ENCODE measurements at places on chromosomes 5 and 9.
A peak's percentile ranks its signal among the peaks of the same experiment; 100 is the strongest.

GRCh38 chr9:86946201-86947145, 833 bp downstream of the GAS1 start:
- no peak for DNase-seq

DNA sequence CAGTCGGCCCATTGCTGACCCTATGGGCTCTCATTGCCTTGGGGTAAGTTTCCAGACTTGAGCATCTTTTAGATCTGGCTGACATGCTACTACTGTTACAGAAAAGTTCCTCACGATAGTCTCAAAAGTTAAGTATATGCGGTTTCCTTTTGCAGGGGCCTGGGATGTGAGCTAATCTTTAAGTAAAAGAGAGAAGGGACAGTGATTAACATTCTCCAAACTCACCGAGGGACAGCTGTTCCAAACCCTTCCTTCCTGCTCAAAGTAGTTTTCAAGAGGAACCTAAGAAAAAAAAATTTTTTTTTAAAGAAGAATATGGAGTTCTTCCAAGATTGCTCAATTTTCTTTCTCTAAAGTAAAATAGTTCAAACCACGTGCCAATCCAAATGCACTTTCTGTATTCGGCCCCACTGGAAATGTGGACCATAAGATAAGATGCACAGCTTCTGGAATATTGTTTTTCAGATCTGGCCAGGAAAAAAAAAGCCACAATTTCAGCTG, 168.0 kb upstream of the SPRY4 start:
- no peak for DNase-seq

DNA sequence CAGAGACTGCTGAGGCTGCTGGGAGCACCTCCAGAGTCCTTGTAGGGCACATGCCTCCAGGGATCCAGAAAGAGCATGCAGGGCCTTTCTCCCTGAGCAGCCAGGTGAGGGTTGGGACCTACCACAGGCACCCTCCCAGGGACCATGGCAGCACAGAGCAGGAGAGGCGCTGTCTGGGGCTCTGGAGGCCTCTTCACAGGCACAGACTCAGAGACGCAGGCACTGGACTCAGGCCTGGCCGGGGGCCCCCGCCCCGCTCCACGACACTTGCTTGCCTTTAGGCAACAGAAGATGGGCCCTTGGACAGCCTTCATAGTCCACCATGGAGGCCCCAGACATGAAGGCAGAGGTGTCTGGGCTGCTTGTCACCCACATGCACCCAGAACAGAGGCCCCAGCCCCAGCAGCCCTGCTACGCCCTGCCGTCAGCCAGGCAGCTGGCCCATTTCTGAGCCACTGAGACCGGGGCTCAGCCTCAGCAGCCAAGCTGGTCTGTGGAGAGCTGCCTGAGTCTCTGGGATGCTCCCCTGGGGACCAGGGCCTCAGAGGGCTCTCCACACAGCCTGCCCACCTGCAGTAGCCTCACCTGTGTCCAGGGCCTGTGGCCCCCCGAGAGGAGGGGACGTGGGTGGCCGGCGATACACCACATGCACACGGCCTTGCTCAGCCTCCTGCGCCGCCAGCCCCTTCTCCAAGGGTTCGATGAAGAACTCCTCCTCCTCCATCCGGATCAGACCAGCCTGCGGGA, 72.8 kb downstream of the ADAMTS2 start:
- DNase-seq, result no peak

- DNase-seq, result no peak
Observed at GRCh38 chr9:69674716-69675438, 2.7 kb upstream of the APBA1 start.

- no peak for DNase-seq
Observed at GRCh38 chr5:122073864-122074263, 4.2 kb downstream of the LOX start.

DNA sequence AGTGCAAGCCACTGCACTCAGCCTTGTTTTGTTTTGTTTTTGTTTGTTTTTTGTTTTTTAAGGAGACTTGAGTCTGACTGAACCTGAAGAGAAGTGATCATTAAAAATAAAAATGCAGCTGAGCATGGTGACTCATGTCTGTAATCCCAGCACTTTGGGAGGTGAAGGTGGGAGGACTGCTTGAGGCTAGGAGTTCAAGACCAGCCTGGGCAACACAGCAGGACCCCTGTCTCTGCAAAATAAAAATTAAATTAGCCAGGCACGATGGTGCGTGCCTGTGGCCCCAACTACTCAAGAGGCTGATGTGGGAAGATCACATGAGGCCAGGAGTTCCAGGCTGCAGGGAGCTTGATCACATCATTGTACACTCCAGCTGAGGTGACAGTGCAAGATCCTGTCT, 6.2 kb downstream of the SLC1A1 start:
- DNase-seq, result no peak

- peak; percentile 58 for DNase-seq
Observed at GRCh38 chr5:138967791-138968448, 92.8 kb upstream of the LRRTM2 start.

DNA sequence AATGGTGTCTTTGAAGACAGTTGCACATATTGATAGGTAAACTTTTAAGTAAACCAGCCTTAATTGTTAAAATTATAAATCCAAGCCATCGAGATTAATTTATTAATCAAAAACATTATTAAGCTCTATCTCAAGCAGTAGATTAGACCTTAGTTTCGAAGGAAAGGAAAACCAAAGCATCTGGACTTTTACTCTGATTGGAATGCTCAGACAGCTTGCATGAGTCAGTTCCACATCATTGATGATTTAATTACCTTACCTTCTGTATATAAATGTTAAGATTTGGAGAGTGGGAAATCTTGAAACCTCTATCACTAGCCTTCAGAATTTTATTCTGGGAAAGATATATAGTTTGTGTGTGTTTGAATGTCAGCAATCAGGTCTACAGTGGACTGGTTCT, 23.9 kb downstream of the DCP2 start:
- DNase-seq, result no peak

DNA sequence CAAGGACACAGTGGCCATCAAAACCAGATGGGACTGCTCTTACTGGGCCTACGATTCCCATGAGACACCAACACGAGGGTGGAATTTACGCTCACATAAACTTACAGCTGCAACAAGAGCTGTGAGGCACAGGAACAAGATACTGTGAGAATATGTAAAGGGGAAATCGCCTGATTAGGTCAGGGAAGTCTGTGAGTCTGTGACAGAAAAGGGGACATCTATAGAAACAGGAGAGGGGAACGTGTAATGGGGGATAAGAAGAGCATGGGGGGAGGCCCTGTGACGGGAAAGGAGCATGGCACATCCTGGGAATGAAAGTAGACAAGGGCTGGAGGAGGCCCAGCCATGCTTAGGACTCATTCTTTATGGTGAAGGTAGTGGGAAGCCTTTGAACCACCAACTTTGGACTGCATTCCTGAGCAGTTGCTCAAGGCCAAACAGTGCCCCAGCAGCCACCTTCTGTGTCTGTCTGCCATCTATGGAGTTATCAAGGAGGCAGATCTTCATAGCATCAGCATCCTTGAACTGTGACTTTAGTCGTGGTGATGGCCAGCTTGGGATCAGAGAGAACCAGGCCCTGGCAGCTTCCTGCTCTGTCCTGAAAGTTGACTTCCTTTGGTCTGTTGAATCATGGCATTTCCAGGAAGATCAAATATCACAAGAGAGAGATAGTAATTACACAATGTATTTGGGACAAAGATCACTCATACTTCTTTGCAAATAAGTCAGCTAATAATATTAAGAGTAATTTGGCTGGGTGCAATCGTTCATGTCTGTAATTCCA, 87.9 kb upstream of the FAM169A start:
- no peak for DNase-seq

DNA sequence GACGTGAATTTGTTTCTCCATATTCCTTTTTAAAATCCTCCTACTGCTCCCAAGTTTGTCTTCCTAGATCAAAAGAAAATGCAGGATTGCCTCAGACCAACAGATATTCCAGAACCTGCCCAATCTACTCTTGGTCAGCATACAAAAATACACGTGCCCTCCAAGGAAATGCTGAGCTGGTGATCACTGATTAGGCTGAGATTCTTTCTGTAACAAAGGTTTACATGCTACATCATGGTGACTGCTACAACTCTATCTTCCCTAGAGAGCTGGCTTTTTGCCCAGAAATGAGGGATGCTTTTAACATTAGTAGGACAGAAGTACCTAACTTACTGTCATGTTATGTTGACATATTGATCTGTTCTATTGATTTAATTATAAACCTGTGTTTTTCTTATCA, 35.5 kb downstream of the OR2Y1 start:
- DNase-seq, result no peak

DNA sequence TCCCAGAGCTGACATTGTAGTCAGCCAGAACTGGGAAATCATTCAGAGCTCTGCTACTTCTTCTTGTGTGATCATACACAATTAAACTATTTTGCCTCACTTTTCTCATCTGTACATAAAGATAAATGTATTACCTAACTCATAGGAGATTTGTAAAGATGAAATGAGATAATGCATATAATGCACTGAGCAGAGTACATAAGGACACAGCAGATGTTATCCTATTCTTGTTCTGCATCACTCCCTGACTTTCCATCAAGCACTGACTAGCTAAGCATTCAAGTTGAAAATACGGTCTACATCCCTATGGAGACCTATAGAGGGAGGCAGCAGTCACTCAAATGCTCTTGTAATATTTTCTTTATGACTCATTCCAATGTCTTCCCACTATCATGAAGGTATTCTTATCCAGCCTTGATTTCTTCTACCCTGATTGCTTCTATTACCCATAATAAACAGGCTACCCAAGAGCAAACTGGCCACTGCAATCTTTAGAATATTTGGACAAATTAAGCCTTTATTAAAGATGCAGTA, 16.3 kb upstream of the PRR16 start:
- no peak for DNase-seq

DNA sequence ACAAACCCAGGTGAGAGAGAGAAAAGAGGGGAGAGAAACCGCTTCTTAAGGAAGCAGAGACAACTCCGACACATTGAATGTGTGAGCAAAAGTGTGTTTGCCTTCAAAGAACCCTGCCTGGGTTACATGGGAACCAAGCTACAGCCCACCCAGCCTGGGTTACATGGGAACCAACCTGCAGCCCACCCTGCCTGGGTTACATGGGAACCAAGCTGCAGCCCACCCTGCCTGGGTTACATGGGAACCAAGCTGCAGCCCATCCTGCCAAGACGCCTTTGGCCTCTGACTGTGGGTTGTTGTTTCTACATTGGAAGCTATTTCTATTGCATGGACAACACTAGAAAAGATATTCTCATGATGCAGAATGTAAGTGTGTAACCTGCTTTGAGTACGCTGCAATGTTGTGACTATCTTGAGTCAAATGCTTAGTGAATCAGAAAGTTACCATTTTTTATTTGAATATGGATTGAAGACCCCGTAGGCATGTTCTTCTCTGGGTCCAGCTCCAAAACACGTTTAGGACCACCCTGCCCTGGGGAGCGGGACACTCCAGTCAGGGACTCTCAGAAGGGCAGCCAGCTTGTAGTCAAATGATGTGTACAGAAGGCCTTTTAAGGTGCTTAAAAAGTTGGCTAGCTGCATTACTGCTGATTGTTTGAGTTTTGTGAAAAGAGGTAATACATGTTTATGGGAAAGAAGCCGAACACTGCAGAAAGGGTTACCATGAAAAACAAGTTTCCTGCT, 39.1 kb upstream of the UNC5A start:
- DNase-seq, result no peak

GRCh38 chr5:159341906-159342310, 11.6 kb upstream of the IL12B start:
- DNase-seq, result peak; percentile 5

DNA sequence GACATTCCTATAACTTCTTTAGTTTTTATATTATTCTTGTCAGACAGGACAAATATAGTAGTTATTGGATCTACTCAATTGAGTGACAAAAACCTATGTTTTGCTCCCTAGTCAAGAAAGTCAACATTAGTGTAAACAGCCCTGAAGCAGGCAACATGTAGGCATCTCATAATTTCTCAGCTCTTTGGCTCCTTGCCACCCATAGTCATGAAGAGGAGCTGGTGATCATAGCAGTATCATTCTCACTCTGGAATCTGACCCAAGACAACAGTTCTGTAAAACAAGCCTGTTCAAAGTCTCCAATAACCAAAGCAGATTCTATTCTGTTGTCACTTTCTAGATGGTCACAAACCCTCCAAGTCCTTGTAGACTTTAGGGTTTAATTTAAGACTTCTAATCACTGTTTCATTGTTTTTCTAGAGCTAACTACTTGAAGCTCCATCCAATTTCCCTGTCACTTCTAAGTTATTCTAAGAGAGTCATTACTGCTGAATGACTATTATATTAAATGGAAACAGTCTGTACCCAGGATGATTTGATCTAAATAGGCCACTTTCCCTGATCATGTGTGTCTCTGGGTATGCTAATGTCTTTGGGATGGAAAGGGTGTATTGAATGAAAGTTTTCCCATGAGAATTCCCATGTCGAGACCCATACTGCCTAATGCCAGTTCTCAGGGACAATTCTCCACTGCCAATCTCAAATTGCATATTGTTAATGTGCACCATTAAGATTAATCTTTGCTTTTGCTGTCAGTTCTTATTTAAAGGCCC, 533.3 kb downstream of the ACTL7B start:
- no peak for DNase-seq

- no peak for DNase-seq
Observed at GRCh38 chr5:166865206-166865605, 1426.2 kb upstream of the WWC1 start.

DNA sequence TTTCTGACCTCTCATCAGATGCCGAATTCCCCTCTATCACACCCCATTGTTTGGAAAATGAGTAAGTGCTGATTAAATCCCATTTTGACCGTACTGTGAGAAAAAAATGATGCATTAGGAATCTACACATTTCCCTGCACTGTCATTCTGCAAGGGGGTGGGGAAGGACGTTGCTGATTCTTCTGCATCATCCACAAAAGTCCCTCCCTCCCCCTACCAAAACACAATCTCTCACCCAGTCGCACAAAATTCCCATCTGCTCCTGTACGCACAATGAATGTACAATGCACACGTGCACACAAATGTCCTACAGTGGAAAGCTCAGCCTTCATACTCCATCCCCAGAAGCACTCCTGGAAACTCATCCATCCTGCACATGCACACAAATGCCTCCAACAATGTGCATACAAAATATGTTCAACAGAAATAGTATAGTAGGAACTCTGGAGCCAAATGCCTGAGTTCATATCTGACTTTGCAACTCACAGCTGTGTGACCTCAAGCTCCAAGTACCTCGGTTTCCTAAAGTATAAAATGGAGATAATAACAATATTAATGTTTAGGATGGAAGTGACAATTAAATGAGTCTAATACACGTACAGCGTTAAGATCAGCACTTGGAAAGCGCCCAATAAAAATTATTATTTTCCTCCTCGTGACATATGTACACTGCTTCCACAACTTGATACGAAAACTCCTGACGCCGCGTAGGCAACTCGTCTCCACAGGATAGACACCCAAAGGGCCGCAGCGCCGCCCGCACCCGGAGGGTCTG, 809 bp downstream of the TNIP1 start:
- no peak for DNase-seq

GRCh38 chr5:58121391-58121790, 338.5 kb downstream of the PLK2 start:
- DNase-seq, result no peak

DNA sequence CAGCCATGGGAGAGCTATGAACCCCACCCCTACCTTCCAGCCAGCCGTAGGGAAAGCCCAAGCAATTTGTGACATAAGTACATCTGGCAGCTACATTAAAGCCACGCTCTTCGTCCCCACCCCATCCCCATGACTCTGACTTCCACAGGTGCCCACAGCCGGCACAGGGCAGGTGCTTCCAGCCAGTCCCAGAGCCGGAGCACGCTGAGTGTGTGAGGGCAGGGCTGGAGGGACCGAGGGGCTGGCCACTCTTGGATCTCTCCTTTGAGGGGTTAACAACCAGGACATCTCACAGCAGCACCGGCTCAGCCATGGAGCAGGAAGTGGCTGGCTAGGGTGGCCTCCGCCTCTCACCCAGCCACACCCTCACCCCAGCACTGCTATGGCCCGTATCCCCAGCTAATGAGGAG, 2.4 kb upstream of the FAM78A start:
- DNase-seq, result no peak

Measured in NCI-H774 (cell line).